Activated T-helper 1 cell treated with anti-CD3 and anti-CD28 coated beads, Interleukin-2, amount 50 U/mL, for 16 hours (primary cell): ENCODE measurements at places on chromosomes 11 and 22.

DNA sequence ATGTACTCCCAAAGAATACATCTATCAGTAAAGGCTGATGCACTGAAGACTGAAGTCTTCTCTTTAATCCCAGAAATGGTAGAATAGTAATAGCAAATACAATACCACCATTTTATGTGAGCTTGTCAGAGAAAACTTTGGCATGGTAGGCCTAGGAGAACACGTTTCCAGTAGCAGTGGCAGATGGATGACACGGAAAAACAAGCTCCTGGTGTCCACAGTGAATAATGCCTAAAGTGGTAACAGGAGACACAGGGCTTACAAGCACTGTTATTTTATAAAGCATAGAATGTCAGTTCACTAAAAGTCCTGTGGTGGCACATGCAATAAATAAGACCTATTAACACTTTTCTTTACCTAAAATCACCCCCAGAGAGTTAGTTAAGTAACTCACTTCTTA is 277.6 kb downstream of the TTC28 start:
- DNase-seq = no peak

DNA sequence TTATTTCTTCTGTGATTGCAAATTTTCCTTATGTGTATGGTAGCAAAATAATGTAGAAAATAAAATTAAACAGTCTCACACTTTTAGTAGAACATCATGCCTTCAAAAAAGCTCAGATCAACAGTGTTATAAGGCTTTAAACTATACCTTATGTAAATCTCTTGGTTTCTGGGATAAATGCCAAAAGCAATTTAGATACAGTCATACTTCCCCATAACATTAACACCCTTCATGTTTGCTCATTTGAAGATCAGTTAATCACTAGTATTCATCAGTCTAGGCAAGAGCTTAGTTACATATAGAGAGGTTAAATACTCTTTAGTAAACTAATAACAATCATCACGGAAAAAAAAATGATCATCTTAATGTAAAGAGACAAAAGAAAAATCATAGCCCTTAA is 421.8 kb upstream of the ANO3 start:
- DNase-seq = no peak

DNA sequence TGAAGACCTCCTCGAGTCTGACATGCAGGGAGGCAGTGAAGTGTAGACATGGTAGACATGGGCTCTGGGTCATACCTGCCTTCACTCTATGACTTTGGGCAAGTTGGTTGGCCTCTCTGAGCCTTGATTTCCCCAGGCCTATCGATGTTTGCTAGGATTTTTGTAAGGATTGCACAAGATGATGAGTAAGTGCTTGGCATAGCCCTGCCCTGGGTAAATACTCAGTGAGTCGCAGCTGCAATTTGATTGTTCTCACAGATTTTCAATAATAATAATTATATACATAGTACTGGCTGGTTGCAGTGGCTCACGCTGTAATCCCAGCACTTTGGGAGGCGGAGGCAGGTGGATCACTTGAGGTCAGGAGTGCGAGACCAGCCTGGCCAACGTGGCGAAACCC is 18.1 kb downstream of the MCM5 start:
- no peak for DNase-seq

DNA sequence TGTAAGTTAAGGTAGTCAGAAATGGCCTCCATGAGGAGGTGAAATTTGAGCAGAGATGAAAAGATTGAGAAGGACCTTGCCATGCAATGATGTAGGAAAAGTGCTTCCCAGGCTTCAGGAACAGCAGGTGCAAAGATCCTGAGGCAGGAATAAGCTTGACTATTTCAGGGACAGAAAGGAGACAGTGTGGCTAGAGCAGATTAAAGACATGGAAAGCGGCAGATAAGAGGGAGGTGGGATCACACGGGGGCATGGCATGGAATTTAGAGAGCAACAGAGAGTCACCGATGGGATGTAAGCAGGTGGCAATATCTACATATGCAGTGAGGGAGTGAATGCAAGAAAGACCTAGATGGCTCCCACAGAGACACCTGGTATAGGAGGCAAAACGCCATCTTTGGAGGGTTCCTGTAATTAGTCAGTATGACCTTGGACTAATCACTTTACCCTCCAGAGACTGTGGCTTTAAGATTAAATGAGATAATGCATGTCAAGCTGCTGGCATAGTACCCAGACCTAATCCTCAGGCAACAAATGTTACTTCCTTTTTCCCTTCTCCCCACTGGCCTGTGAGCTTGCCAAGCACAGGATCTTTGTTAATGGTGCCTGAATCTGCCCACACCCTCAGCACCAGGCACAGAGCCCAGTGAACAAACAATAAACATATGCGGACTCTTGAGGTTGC is 24.6 kb upstream of the ACER3 start:
- DNase-seq = no peak

DNA sequence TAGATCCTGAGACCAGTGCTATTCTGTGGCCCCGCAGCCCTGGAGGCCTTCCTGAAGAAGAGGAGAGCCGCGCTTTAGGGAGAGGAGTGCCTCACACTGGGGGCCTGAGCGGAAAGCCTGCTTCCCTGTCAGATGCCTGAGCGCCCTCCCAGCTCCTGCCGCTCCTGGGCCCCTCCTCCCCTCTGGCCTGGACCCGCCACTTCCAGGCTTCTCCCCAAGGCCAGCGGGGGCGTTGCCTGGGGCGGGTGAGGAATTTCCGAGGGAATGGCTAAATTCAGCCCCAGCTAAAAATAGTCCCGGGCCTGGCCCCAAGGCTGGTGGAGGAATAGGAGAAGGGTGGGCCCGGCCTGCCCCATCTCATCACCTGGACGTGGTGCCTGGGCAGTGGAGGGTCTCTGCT is 15.4 kb downstream of the ARHGEF17 start:
- DNase-seq = no peak

GRCh38 chr11:86067851-86068137 is 1.1 kb downstream of the PICALM start:
- DNase-seq = no peak

- DNase-seq = no peak
These were observed 31.0 kb downstream of the CECR2 start for GRCh38 chr22:17400305-17400704.

DNA sequence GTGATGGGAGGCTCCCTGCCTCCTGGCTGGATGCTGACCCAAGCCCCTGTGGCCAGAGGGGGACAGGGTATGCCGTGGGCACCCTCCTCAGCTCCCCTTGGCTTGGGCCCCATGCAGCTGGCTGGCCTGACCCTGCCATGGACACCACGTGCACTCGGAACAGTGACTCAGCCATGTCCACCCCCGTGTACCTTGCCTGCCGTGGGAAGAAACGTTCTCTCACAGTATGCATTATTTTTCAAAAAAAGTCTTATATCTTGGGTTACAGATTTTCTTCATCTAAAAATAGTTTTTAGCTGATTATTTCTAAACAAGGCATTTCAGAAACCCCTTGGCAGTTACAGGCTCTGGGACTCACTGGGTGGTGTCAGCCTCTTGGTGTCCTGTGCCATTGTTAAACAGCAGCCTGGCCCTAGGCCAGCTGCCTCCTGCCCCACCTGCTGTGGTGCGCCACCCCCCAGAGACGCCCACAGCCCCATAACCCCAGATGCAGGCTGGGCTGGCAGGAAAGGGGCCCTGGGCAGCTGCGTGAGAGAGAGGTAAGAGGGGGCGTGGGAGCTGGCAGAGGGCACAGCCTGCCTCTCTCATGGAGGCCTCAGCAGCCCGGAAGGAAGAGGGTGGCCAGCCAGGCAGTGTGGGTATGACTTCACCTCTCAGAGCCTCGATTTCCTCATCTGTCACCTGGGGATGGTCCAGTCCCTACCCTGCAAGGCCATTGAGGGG is 99.8 kb downstream of the MORC2 start:
- no peak for DNase-seq

DNA sequence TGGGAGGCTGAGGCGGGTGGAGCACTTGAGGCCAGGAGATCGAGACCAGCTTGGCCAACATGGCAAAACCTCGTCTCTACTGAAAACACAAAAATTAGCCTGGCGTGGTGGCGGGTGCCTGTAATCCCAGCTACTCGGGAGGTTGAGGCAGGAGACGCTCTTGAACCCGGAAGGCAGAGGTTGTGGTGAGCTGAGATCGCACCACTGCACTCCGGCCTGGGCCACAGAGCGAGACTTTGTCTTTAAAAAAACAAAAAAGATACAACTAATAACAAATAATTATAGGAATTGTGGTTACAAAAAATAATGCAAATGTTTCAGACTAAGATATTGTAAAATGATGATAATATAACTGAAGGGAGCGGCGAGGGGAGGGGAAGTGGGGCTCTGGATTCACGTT is 90.3 kb upstream of the RTL6 start:
- no peak for DNase-seq
